ENCODE measurements at places on chromosomes 2 and 18. TPM values are rescaled to one million over a fixed set of nuclear protein-coding genes. Genes with fewer than 3 reads are reported as not detected.

Gene PAIP2B
- polyA plus RNA-seq, result 6.5 TPM

DNA sequence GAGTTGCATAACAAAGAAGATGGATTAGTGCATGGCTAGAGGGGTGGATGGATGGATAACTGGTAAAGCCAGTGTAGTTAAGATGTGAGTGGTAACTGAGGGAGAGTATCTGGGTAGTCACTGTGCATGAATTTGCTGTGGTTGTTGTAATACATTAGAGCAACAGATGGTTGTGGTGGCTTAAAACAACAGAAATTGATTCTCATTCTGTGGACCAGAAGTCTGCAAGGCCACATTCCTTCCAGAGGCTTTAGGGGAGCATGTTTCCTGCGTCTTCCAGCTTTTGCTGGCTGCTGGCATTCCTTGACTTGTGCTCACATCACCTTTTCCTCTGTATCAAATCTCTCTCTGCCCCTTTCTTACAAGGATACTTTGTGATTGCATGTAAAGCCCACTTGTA lies 155.4 kb downstream of the ASB1 start:
- no peak for DNase-seq

- DNase-seq, result no peak
Measured at GRCh38 chr18:31920277-31920676, 22.7 kb downstream of the TRAPPC8 start.

Gene CNTNAP5
- 0.06 TPM for polyA plus RNA-seq

- no peak for DNase-seq
Measured at GRCh38 chr18:46152436-46152807, 48.2 kb downstream of the HAUS1 start.

All from left renal pelvis (tissue), 4 donors.